ENCODE measurements at places on chromosomes 5 and 9. TPM values are rescaled to one million over a fixed set of nuclear protein-coding genes. Genes with fewer than 3 reads are reported as not detected.

The POU5F2 gene
- 0.68 TPM for total RNA-seq

DNA sequence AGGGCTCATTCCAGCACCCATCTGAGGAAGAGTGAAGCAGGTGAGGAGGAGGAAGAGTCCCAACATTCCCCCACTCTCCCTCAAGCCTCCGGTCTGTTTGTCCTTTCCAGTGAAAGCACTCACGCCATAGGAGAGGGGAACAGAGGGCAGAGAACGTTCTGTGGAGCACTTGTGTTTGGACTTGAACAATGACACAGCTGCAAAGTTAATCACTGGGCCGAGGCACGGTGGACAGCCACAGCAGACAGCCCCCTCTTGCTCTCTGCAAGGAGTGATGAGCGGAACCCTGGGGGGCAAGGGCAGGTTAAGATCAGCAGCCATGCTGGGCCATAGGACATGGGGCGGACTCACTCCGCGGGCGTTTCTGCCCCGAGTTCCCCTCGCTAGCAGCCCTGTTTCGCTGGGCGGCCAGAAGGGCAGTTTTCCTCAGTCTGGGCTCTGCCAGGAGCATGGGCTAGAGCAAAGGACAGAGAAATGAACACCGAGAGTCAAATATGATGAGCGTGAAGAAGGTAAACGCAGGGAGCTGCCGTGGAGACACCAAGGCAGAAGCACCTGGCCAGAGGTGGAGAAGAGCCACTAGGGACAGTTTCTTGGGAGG is 185.7 kb downstream of the GAPVD1 start:
- peaks cover 43% of the 10 kb centered on the region for H3K4me1 ChIP-seq
- peak overlapping the region; percentile 54 for H3K27ac ChIP-seq
- DNase-seq, result no peak
- H3K36me3 ChIP-seq, result peaks cover 11% of the 10 kb centered on the region

DNA sequence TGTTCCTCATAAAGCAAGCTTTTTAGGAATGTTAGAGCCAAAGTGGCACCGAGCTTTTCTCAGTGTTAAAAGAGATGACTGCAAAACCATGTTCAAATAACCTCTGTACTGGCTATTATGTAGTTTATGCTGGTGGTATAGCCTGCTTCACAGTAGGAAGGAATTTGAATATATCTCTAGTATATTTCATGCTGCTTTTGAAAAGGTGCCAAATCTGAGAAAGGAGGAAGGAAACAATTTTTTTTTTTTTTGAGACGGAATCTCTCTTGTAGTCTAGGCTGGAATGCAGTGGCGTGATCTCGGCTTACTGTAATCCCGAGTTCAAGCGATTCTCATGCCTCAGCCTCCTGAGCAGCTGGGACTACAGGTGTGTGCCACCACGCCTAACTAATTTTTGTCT is 13.5 kb downstream of the CREBRF start:
- H3K4me1 ChIP-seq, result no peaks in the 10 kb centered on the region
- no peak for DNase-seq
- no peak overlapping the region for H3K4me3 ChIP-seq

- no peak overlapping the region for H3K27ac ChIP-seq
- no peak overlapping the region for H3K4me3 ChIP-seq
- peaks cover 24% of the 10 kb centered on the region for H3K4me1 ChIP-seq
- H3K27me3 ChIP-seq, result no peaks in the 10 kb centered on the region
- DNase-seq, result no peak
Measured at GRCh38 chr5:160089531-160089930, 29.7 kb downstream of the PWWP2A start.

DNA sequence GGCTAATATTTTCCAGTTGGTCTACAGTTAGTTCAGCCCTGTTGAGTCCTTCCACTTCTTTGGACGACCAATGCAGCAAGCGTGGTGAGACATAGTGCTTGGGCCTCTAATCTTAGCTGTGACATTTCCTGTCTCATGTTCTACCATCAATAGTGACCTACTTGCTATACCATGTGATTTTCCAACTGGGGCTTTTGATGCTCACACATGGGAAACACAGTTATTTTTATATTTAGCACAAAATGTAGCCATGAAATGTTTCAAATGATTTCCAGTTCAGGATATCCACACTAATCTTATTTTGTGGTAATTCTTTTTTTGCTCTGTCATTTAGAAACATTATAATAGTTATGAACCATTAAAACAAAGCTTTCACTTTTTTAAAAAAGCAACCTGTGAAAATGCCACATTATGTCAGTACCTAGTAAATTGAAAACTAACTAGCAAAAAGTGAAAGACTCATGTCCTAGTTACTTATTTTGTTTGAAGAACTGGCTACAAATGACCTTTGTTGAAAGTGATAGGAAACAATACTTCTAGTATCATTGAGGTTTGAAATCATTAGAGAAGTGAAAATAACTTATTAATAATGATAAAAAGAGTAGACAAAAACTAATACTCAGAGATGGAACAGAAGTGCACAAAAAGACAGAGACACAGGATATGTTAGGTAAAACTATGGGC is 18.3 kb downstream of the MARCHF3 start:
- no peak for DNase-seq
- H3K27me3 ChIP-seq, result no peaks in the 10 kb centered on the region
- H3K4me1 ChIP-seq, result no peaks in the 10 kb centered on the region
- no peak overlapping the region for H3K4me3 ChIP-seq
